ENCODE measurements at places on chromosomes 1 and 21.

DNA sequence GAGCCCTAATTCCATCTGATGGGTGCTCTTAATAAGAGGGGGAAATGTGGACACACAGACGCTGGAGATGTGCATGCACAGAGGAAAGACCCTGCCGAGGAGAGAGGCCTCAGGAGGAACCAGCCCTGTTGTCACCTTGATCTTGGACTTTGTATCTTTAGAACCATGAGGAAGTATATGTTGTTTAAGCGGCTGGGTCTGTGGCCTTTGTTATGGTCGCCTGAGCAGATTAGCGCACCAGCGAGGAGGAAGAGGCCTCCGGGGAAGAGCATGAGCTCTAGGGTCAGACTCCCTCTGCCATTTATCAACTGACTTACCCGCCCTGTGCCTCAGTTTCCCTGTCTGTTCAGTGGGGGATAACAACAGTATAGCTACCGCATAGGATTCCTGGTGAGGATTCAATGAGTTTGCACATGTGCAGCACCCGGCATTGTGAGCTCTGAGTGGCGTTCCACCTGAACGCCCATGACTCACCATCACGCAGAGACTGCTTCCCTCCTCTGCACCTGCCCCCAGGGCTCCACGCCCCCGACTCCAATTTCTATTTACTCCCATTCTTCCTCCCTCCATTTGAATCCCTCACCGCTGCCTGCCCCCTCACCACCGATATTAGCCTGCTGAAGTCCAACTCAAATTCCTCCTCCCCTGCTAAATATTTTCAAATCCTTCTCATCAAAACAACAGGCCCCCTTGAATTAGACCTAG lies 67.2 kb downstream of the ATP5PO start:
- no peak for DNase-seq

DNA sequence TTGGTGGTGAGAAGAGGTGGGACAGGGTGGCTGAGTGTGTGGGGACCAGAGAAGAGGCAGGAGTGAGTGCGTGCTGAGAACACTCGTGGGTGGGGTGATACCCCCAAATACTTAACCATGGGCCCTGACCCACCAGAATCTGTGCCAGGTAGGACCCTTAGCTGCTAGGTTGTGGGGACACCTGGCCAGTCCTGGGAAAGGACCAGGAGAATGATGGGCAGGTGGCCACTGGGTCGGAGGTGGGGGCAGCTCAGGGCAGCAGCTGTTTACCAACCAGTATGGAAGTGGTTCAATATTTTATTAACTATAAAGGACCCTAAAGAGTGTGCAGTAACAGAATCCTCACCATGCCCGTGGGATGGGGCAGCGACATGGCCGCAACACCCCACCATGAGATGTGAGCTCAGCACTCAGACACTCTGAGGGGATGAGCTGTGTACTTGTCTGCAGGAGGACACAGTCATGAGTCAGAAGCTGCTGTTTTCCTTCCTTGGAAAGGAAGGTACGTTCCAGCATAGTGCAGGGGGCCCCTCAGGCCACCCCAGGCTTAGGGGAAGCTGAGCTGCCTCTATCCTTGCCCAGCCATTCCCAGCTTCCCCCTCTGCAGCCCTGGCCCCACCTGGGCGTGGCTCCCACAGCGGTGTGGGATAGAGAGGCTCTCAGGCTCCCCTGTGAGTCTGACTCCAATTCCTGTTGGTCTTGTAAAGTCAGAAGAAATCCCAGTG lies 25.4 kb downstream of the TEX35 start:
- no peak for DNase-seq

- DNase-seq, result no peak
Observed at GRCh38 chr21:26788790-26789189, 56.4 kb downstream of the ADAMTS1 start.

DNA sequence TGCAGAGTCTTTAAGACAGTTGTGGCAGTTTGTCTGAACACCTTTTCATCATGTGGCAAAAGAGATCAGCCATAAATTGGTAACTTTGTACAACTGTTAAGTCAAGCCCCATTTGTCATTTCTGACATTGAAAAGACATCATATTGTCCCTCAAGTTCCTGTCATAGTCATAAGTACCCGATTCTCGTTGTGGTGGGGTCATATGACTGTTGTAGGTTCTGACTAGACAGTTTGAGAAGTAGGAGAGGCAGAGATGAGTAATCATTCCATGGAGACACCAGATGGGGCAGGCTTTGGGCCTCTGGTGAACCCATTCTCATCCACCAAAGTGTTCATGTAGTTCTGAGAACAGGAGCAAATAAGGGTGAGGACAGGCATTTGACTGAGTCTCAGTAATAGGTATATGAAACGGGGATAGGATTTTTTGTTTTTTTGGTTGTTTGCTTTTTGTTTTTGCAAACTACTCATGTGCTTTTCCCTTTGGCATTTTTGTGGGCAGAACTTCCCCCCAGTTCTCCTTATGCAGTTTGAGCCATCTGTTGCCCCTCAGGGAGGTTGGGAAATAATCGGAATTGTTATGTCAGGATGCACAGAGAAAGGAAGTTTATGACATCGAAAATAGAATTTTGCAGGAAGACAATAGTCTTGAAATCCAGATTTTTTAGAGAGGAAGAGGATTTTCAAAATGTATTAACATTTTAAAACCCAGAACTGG lies 86.9 kb upstream of the KCNE2 start:
- no peak for DNase-seq

- no peak for DNase-seq
Observed at GRCh38 chr21:31360717-31361116, 16.7 kb upstream of the TIAM1 start.

- no peak for DNase-seq
Observed at GRCh38 chr21:21547368-21547953, 549.3 kb downstream of the NCAM2 start.

GRCh38 chr1:4169991-4170390 lies 269.9 kb upstream of the C1orf174 start:
- no peak for DNase-seq

DNA sequence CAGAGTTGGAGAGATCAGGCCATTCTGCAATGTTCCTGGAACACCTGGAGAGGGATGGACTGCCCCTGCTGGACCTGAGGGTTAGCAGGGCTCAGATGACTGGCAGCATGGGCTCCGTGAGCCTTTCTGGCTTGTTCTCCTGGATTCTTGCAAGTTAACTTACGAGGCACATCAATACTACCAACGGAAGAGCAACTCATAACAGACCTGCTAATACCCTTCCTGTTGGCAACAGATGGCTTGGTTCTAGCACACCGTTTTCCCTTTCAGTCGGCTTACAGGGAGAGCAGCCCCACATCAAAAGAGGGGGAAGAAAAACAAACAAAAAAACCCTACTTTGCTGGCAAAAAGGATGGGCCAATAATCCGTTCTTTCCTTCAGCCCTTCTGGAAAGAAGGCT lies 47.9 kb downstream of the SLC66A1 start:
- DNase-seq, result no peak

- no peak for DNase-seq
Observed at GRCh38 chr1:229819091-229819490, 193.0 kb downstream of the URB2 start.

DNA sequence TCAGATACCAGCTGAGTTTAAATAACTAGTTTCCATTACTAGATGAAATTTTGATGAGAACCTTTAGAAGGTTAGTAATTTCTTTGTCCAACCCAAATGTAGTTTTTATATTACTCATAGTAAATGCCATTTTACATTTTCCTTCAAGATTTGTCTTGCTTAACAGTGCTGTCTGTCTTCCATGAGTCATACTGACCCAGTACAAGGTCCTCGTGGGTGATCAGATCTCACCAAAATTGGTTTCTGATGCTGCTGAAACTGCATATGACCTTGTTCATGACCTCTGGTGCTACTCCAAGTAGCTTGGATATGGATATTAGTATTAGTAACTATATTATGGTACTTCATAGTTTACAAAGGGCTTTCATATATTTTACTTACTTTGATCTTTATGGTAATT lies 207.1 kb downstream of the RYR2 start:
- DNase-seq, result no peak

GRCh38 chr1:205061227-205061626 lies 18.2 kb downstream of the CNTN2 start:
- DNase-seq, result no peak

DNA sequence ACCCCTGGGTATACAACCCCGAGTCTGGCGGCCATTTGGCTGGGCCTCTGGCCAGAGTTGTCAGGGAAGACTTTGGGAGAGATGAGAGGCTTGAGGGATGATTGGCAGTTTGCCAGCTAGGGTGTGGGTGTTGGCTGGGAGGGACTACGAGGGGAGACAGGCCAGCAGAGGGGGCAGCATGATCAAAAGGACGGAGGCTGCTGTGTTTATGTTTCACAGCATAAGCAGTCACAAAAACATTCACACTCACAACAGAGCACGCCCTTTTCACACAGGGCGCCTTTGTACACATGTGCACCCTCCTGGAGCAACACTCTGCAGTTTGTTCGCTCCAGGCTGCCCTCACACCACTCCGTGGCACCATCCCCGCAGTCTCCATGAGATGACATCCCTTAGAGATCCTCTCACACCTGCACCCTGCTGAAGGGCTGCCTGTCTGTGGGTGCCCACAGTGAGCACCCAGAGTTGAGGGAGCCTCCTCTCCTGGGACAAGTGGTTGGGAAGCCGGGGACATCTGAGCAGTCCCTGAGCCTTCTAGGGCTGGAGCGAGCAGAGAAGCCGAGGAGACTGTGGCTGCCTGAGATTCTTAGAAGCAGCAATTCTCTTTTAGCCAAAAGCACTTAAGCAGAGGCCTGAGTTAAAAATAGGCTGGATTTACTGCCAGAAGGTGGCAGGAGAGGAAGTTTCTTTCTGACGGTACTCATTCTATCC lies 15.4 kb downstream of the EFNA3 start:
- no peak for DNase-seq

DNA sequence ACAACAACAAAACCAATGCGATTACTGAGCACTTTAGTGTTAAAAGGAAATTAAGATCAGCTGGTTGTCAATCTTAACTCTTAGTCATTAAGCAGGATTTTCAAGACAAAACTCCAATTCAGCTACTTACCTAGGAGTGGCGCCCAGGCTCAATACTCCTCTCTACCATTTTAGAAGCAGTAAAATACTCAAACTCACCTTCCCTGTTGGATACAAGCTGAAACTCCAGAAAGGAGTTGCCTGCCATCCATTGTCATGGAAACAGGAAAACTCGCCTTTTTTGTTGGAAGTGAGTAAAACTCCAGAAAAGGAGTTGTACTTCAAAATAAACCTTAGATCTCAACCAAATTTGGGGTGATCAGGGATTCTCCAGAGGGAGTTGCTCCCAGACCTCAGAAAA lies 127.0 kb upstream of the F3 start:
- no peak for DNase-seq

DNA sequence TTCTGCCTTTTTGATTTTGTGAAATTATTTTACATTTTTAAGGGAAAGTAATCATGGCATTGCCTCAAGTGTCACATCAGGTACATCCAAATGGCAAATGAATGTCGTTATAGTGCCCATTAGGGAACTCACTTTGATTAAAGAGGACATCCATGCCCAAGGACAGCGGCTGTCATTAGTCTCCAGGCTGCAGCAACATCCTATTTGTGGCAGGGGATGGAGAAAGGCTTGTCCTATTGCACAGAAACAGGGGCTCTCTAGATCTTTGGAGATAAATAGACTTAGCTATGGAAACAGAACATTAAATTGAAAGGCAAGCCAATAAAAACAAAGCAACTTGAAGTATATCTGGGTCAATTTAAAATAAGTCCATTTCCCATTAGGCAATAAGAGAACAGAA lies 439.3 kb downstream of the NEGR1 start:
- DNase-seq, result no peak

DNA sequence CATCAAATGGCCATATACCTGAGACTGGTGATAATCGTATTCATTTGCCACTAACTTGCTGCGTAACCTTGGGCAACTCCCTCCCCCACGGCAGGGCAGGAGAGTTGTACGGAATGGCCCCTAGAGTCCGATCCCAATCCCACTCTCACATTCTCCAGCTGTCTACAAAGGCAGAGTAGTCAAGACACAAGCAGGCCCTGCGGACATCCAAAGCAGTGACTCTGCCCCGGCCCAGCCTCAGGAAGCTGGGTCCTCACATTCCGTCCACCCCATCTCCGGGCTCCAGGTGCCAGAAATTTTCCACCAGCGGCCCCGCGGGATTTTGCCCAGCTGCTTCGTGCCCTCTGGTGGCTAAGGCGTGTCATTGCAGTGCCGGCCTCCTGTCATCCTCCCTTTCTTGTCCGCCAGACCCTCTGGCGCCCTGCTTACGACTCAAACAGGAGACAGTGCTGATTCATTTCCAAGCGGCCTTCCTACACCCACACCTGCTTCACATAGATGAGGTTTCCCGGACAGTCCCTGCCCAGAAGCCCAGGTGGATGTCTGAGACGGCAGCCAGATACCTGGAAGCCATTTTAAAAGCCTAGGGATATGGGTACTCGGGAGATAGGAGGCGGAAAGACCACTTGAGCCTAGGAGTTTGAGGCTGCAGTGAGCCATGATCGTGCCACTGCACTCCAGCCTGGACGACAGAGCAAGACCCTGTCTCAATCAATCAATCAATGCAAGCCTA lies 2.9 kb upstream of the S100A2 start:
- peak; percentile 97 for DNase-seq

DNA sequence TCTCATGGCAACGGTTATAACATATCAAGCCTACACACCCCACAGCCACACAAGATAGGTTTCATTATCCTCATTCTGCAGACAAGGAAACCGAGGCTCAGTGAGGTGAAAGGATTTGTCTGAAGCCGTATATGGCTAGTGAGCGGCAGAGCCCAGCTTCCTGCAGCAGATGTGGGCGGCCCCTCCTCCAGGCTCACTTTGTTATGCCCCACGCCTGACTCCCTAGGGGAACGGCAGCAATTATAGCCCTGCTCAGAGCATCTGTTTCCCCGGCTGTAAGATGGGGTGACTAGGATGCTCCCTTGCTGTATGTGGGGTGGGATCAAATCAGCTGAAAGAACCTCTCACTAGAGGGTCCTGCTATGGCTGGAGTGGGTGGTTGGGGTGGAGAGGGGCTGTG lies 22.1 kb downstream of the GRHL3 start:
- no peak for DNase-seq

- DNase-seq, result no peak
Observed at GRCh38 chr21:31913182-31913608, 40.4 kb downstream of the HUNK start.

GRCh38 chr1:60596791-60597750 lies 485.3 kb upstream of the NFIA start:
- no peak for DNase-seq

- no peak for DNase-seq
Observed at GRCh38 chr1:72140222-72140621, 142.1 kb downstream of the NEGR1 start.

GRCh38 chr1:228646717-228647522 lies 88.4 kb upstream of the RHOU start:
- no peak for DNase-seq

DNA sequence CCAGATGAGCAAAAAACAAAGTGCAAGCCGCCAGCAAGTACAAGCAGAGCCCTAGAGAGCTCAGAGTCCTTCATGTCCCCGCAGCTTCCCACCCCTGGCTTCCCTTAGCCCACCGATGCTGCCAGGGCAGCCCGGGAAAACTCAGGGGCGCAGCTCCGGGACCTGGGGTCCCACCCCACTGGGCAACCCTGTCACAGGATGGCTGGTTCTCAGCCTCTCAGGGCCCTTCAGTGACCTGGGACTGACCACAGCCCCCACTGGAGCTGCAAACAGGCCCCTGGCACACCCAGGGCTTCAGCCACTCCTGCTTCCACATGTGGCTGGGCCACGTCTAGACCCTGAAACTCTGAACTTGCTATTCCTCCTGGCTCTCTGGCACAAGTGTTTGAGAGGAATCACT lies 49.5 kb downstream of the CHD5 start:
- no peak for DNase-seq

- no peak for DNase-seq
Observed at GRCh38 chr1:6349254-6349943, 44.2 kb downstream of the ACOT7 start.

Data from osteocyte (in vitro differentiated cells).